CD4-positive, alpha-beta T cell (primary cell): ENCODE measurements at places on chromosomes 13 and 19.
A peak's percentile ranks its signal among the peaks of the same experiment; 100 is the strongest.

DNA sequence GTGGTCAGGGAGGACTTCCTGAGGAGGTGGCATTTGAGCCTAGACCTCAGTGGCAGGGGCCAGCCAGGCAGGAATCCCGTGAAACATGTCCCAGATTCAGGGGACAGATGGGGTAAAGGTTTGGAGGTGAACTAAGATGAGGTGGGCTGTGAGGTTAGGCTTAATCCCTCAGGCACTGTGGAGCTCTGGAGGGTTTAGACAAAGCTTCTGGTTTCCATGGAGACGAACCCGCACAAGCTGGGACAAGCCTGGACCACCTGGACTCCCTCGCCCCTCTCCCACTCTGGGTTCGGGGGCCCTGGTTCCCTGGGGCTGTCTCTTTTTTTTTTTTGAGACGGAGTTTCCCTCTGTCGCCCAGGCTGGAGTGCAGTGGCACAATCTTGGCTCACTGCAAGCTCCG is 15.7 kb downstream of the TJP3 start:
- DNase-seq, result no peak

GRCh38 chr13:25679159-25679558 is 307.4 kb downstream of the ATP8A2 start:
- DNase-seq, result no peak

- DNase-seq, result no peak
Observed at GRCh38 chr13:59823486-59823885, 340.2 kb downstream of the DIAPH3 start.

GRCh38 chr13:60511637-60512036 is 114.6 kb downstream of the TDRD3 start:
- no peak for DNase-seq

GRCh38 chr19:16224293-16225045 is 26.8 kb downstream of the AP1M1 start:
- DNase-seq, result no peak

GRCh38 chr13:21796066-21796465 is 125.2 kb downstream of the FGF9 start:
- no peak for DNase-seq

DNA sequence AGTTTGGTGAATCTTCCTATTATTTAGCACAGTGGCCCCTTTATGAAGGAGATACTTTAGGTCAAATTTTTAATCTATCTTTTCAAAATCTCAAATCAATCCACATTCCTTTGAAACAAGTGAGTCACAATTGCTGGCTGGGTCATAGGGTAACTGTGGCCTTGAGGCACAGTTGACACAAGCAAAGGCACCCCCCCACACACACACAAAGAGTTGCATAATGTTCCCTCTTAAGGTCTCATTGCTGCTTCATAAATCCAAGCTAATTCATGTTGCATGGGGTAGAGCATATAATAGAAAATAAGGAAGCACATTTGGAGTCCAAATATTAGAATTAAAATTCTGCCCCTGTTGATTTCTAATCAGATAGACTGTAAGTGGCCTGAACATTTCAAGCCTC is 171.5 kb downstream of the DLEU7 start:
- no peak for DNase-seq

DNA sequence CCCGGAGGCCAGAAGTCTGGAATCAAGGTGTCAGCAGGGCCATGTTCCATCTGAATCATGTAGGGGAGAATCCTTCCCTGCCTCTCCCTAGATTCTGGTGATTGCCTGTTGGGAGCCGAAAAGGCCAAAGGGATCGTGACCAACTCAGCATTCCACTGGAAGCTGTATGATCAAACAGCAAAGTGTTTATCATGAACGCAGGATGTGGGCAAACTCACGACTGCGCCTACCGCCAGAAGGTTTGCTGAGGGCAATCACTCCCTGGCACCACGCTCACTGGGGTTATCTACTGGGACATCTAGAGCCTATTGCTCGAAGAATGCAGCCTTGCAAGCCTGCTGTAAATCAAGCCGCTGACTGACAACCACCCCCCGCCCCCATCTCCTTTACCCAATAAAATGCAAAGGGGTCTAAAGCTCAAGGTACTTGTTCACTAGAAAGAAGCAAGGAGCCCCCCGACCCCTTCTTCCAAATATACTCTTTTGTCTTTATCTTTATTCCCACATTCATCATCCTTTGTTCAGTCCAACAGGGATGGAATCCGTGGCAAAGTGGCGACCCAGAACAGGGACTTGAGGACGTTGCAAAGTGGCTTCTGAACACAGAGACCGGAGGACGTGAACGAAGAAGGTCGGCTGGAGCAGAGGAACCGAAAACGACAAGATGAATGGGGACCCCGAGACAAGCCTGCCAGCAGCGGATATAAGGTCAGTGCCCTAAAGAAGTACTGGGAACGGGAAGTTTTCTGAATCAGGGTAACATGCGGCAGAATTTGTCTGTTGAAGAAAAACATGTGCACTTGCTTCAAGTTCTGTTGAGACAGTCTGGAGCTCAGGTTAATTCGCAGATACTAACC is 16.8 kb downstream of the CLEC4M start:
- no peak for DNase-seq

DNA sequence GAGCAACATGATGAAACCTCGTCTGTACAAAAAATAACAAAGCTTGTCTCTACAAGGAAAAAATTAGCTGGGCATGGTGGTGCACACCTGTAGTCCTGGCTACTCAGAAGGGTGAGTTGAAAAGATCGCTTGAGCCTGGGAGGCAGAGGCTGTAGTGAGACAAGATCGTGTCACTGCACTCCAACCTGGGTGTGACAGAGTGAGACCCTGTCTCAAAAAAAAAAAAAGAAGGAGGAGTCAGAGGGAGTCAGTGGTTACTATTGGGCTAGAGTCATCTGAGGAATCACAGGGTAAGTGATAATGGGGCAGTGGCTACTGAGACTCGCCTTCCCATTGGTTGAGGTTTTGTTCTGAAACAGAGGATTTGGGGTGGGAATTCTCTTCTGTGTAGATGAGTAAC is 1.9 kb upstream of the GPI start:
- no peak for DNase-seq

DNA sequence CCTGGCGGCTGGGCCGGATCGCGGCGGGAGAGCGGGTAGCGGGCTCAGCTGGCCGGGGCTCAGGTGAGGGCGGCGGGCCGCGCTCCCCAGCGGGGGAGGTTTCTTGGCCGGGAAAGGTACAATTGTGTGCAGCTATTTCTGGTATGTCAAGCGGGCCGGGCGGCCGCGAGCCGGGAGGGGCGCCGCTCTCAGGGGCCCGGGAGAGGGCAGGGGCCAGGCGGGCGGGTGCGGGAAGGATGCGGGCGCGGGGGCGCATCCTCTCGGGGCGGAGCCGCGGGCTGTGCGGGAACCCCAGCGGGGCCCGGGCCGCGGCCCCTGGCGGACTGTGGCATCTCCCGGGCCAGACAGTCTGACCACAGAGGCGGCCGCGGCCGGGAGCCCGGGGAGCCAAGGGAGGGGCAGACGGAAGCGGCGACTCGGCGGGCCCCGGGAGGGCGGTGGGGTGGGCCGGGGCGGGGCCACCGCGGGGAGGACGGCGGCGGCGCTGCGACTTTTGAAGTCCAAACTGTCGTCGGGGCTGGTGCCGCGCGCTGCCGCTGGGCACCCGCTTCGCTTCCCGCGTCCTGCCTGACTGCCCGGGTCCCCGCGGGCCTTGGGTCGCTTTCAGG is at the start of gene LMO7:
LMO7 (plus strand) TSS at position 503 of the 608 bp plus-strand sequence. CDS start 328 bp downstream, outside the sequence.
- peak; percentile 50 for DNase-seq

- peak; percentile 40 for DNase-seq
Observed at GRCh38 chr19:1672038-1672768, 19.8 kb upstream of the TCF3 start.

DNA sequence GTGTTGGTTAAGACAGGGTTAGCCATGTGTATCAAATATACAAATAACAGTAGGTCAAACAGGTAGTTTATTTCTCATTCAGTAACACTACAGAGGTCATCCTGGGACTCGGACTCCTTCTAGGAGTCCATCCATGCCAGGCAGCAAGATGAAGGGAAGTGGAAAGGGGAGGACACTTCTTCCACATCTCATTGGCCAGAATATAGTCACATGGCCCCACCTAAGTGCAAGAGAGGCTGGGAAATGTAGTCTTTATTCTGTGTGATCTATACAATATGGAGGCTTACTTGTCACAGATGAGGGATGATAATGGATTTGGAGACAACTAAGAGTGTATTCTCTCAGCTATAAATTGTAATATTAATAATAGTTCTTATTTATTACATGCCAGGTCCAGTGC is 31.1 kb downstream of the RDH8 start:
- DNase-seq, result no peak

GRCh38 chr19:7993560-7993959 is 11.9 kb downstream of the ELAVL1 start:
- DNase-seq, result no peak

DNA sequence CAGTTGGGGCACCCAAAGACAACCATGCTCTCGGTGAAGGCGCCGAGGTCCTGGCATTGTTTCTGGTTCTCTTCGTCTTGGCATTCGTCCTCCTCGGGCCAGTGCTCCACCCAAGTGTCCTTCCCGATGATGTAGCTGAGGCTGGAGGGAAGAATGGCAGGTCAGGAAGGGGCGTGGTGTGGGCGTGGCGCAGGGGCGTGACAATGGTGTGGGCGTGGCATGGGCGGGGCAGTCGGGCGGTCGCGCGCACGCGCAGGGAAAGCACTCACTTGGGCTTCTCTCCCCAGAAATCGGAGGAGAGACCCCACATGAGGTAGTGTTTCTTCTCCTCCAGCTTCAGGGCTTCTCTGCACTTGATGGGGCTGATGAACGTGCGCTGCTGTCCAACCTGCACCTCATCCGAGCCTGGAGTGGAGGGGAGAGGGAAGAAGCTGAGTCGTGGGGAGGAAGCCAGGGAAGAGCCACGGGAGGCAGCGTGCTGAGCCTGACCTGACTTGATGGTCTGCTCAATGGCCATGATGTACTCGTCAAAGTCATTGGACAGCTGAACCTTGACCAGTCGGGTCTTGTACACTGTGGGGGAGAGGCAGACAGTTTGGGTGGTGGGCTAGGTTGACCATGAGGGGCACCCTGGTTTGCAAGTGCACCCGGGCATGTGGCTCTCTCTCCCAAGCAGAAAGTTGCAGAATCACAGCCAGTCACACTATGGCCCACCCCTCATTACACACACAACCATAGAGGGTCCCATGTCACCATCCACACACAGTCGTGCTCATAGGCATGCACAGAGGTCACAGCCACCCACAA is 8.1 kb upstream of the TNFSF14 start:
- peak; percentile 60 for DNase-seq

GRCh38 chr13:28637714-28638355 is 21.1 kb upstream of the POMP start:
- DNase-seq, result no peak

GRCh38 chr13:48532256-48532505 is 699 bp downstream of the RCBTB2 start:
- DNase-seq, result no peak

- DNase-seq, result no peak
Observed at GRCh38 chr13:85997587-85997986, 198.4 kb upstream of the SLITRK6 start.

DNA sequence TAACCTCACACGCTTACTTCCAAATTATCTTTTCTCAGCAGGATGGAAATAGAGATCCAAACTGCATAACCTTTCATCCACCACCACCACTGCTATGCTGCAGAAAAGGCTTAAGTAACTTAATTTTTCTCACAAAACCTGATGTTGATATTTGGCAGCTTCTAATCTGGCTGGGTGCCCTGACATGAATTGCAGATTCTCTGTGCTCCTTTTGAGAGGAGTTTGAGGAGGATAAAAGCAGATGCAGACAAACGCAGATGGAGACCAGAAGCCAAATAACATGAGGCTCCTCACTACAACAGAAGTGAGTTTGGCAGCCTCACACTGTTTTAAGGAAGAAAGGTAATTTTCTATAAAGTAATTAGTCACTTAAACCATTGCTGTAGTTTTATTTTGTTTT is 646.2 kb upstream of the ATXN8OS start:
- DNase-seq, result no peak

GRCh38 chr13:101262306-101262705 is 154.0 kb downstream of the NALCN start:
- DNase-seq, result no peak

GRCh38 chr19:55077106-55077505 is 1.4 kb downstream of the EPS8L1 start:
- DNase-seq, result no peak

DNA sequence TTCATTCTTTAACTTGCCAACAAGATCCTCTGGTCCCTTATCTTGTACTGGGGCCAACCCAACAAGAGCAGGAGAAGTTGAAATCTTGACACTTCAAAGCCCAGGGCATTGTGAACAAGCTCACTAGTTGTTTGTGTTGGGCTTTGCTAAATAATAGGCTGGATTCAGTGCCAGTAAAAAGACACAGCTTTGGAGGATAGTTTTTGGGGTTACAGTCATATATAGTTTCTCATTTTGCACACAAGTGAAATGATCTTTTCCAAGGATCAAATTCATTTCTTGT is 30.3 kb upstream of the LRCH1 start:
- DNase-seq, result no peak

DNA sequence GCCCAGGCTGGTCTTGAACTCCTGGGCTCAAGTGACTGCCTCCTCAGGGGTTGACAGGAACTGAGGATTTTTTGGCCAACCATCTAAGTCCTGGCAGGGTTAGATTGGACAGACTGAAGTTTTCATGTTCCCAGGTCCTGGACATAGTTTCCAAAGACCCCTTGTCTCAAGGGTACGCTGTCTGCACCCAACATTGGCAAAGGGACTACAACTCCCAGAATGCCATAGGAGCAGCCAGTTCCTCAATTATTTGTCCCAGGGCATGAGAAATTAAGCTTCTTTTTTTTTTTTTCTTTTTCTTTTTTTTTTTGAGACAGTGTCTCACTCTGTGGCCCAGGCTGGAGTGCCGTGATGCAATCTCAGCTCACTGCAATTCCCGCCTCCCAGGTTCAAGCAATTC is 6.9 kb downstream of the GYS1 start:
- DNase-seq, result no peak

- DNase-seq, result no peak
Observed at GRCh38 chr19:2186071-2186846, 22.5 kb downstream of the DOT1L start.

- no peak for DNase-seq
Observed at GRCh38 chr13:34459856-34460255, 482.2 kb upstream of the NBEA start.

GRCh38 chr13:33547035-33547434 is 261.5 kb upstream of the STARD13 start:
- DNase-seq, result no peak

GRCh38 chr19:50780753-50781435 is 9.3 kb upstream of the ACP4 start:
- no peak for DNase-seq

- no peak for DNase-seq
Observed at GRCh38 chr19:53960886-53961285, 1.9 kb upstream of the CACNG8 start.

GRCh38 chr13:99743094-99743493 is 228.5 kb downstream of the ZIC5 start:
- DNase-seq, result no peak

- no peak for DNase-seq
Observed at GRCh38 chr13:23630349-23631093, 60.3 kb downstream of the TNFRSF19 start.
